Activated T-cell treated with anti-CD3 and anti-CD28 coated beads for 48 hours (primary cell): ENCODE measurements at places on chromosomes 1 and 21.

DNA sequence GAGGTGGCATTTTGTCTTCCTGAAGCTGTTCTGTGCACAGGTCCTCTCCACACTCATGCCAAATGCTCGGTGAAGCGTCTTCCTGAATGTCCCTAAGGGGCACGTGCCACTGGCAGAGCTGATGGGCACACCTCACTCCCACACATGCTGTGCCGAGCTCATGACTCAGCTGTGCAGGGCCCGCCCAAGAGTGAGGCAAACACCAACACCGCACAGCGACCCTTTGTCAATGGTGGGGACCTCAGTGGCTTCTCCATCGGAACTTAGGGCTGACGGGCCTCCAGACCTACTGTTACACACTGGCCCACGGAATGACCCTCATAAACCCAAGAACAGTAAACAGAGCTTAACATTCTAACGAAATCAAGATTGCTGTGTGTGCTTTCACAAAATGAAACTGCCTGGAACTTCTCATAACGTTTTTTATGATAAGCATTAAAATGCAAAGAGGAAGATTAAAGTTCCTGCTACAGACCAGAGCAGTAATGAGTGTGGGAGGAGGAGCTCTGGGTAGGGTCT, 89.3 kb downstream of the SIM2 start:
- no peak for DNase-seq

DNA sequence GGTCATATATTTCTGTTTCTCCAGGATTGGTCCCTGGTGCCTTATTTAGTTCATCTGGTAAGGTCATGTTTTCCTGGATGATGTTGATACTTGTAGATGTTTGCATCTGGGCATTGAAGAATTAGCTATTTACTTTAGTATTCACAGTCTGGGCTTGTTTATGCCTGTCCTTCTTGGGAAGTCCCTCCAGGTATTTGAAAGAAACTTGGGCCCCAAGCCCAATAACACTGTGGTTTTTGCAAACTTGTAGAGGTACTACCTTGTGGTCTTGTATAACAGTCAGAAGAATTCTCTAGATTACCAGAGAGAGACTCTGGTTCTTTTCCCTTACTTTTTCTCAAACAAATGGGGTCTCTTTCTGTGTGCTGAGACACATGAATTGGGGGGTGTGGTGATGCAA, 251.4 kb upstream of the B3GALT2 start:
- no peak for DNase-seq

DNA sequence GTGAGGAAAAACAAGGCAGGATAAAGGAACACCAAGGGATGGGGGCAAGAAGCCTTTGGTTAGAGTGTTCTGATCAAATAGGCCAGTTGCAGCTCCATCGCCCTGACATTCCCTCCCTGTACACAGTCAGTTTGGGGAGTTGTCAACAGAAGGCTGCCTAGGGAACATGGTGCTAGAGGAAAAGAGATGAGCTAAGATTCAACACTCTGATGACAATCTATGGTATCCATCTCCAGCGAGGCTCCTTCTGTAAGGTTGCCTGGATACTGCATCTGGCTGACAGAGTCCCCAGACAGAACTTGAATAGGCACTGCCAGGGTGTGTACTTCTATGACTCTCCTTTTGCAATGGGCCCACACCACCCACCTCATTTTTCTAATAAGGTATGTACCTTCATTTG, 11.2 kb upstream of the SLAMF9 start:
- DNase-seq = no peak

GRCh38 chr1:161966067-161966466, 57.6 kb downstream of the OLFML2B start:
- no peak for DNase-seq

- no peak for DNase-seq
Observed at GRCh38 chr21:22903851-22904250, 1905.6 kb downstream of the NCAM2 start.

GRCh38 chr1:16126160-16126559, 29.7 kb downstream of the EPHA2 start:
- DNase-seq = no peak

- no peak for DNase-seq
Observed at GRCh38 chr1:25795946-25796810, 3.8 kb upstream of the SELENON start.

DNA sequence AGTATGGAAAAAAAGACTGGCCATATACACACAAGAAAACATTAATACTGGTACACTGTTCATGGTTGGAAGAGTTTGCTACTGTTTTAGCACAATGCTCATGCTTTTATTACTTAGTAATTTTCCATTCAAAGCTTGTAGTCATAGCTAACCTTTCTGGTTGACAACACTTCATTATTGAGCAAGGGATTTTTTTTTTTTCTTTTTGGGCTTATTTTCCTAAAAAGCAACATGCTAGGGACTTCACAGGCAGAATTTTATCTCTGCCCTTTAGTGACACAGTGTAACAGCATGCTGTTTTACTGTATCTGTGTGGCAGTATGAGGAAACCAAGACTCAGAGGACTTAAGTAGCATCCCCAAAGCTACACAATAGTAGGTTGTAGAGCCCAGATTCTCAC, 58.5 kb downstream of the FGGY start:
- DNase-seq = no peak

DNA sequence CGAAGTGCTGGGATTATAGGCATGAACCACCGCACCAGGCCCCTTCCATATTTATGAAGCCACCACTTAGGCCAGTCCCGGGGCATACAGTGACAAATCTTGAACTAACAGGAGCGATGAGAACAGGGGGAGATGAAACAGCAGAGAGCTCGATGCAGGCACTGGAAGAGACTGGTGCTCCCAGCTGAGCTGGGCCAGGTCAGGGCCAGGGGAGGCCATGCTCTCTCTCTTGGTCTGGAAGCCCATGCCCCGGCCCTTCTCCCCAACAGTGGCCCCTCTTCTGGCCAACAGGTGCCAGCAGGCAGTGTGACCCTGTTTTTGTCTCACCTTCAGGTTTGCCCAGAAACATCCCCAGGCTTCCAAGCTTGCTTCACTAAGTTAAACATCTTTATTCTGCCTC, 269.9 kb upstream of the C1orf174 start:
- no peak for DNase-seq

DNA sequence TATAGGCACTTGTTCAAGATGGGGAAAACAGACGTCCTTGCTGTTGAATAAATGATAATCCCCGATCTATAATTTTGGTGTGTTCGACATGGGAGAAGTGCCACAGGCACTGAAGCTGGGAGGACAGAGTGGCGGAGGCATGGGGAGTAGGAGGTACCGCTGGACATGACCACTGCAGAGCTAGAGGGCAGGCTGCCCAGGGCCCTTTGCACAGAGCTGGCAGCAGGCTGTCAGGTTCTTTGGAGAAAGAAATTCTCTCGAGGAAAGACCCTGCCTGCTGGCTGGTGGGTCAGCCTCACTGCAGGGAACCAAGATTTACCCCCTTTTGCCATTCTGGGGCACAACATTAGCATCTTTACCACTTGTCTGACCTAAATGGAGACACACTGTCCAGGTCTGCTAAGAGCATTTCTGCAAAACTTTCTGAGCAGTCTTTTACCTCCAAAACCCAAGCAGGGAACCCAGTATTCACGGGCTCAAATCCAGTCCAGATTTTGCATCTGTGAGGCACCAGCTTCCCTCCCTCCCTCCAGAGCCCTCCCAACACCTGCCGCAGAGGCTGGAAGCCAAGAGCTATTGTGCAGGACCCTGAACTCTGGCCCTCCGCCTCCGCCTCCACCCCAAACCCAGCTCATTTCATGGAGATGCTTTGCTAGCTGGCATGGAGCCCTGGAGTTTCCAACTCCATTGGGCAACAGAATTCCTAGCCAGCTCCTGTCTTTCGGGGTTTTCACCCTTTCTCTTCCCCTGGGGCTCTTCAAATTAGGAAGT, 142.3 kb downstream of the PLXNA2 start:
- no peak for DNase-seq

DNA sequence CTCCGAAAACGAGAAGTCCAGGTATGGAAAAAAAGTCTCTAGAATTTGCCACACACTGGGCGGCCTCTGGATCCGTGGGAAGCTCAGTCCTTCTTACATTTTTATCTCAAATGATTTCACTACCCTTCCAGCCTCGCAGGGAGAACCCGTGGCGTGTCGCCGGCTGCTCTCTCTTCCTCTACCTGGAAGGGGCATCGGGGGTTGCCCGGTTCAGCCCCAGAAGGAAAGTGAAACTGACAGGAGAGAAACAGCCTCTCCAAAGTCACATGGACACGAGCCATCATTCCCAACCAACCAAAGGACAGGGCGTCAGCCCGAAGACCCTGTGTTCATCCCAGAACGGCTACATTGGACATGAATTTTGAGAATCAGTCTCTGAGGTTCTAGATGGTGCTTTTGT, 182.5 kb downstream of the ADSS2 start:
- DNase-seq = no peak

DNA sequence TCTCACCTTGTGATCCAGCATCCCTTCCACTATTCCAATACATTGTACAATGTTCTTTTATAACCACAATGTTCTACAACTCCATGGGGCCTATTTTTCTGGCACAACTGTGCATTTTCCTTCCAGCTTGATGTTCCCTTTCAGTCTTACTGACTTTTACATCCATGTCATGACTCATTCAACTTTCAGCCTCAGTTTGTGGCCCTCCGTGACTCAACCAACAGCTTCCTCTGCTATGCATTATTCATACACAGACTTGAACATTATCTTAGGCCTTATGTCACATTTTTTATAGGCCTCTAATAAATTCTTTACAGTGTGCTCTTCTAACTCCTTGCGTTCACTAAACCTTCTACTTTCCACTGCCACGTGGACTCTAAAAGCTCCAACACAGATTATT, 119.4 kb upstream of the PRMT6 start:
- DNase-seq = no peak

- no peak for DNase-seq
Observed at GRCh38 chr21:24163539-24163938, 1443.7 kb downstream of the MRPL39 start.

GRCh38 chr1:207388721-207389120, 65.4 kb upstream of the CR2 start:
- no peak for DNase-seq

GRCh38 chr1:9449110-9449627, 90.1 kb upstream of the SLC25A33 start:
- no peak for DNase-seq

GRCh38 chr1:205706601-205707502, 26.5 kb upstream of the SLC45A3 start:
- DNase-seq = no peak

GRCh38 chr1:220990427-220991339, 111.4 kb downstream of the HLX start:
- no peak for DNase-seq

DNA sequence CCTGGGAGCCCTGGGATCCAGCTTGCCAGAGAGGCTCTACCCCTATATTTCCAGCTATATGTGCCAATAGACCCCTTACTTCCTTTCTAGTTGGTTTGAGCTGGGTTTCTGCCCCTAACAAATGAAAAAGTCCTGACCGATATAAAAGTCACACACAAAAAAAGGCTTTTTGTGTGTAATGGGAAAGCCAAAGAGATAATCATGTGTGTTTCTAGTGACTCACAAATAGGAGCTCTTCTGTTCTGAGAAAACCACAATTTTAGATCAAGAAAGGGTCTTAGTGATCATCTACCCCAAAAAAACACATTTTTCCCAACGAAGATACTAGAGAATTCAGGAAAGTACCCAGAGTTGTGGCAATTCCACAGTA, 23.0 kb upstream of the PLEKHA6 start:
- DNase-seq = no peak

DNA sequence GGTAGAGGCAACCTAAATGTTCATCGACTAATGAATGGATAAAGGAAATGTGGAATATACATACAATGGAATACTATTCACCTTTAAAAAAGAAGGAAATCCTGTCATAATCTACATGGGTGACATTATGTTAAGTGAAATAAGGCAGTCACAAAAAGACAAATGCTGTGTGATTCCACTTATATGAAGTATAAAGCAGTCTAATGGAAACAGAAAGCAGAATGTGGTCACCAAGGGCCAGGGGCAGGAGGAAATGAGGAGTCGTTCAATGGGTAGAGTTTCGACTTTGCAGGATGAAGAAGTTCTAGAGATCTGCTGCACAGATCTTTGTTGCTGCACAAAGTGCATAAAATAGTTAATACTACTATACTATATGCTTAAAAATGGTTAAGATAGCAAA, 7.8 kb downstream of the DIPK1A start:
- no peak for DNase-seq

DNA sequence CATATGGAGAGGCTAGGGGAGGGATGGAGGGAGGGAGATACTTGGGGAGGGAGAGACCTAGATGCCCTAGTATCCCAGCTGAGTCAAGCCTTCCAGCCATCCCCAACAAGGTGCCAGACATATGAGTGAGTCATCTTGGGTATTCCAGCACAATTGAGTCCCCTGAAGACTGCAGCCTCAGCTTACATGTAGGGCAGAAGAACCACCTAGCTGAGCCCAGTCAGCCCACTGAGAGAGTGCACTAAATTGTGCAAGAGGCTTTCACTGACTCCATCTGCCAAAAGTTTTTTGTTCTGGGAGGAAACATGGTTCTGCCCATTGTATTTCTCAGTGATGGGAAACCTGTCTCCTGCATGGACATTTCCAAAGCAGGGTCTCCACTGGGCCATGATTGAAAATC, 76.4 kb downstream of the FOXD2 start:
- DNase-seq = no peak

DNA sequence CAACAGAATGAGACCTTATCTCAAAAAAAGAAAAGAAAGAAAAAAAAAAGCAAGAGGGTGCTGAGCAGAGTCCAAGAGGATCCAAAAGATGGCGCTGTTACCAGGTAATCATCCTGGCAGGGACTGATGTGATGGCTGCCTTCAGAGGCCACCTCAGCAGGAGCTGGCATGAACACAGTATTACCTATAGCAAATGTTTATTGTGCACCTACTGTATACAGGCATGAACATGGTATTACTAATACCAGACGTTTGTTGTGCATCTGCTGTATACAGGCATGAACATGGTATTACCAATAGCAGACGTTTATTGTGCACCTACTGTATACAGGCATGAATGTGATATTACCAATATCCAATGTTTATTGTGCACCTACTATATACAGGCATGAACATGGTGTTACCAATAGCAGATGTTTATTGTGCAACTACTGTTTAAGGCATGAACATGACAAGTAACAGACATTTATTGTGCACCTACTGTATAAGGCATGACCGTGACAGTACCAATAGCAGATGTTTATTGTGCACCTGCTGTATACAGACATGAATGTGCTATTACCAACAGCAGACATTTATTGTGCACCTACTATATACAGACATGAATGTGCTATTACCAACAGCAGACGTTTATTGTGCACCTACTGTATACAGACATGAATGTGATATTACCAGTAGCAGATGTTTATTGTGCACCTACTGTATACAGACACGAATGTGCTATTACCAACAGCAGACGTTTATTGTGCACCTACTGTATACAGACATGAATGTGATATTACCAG, 115.1 kb upstream of the TMEM51 start:
- DNase-seq = no peak
